Mesothelial cell of epicardium (in vitro differentiated cells): ENCODE measurements at places on chromosomes 3 and 15. TPM values are rescaled to one million over a fixed set of nuclear protein-coding genes. Genes with fewer than 3 reads are reported as not detected.

ATP8B4 gene
- 1.4 to 2.1 TPM (median 1.8 TPM) in 3 replicates for total RNA-seq

DNA sequence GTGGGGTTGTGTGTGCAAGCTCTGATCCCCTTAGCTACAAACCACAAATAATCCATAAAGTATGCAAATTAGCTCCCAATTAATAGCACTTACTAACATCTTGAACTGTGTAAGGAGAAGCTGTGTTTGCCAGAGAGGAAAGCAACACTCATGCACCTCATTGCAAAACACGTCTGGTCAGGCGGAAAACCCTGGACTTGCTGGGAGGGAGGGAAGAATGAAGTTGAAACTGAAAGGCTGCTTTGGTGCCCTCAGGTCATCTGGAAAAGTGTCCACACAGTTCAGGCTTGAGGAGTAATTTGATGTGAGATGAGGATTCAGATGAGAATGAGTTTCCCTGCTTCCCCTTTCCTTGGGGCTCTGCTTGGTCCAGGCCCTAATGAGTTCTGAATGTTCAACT, 185.5 kb upstream of the ANKRD28 start:
- no peaks in the 10 kb centered on the region for H3K27me3 ChIP-seq
- no peak overlapping the region for H3K27ac ChIP-seq
- no peak overlapping the region for H3K4me3 ChIP-seq

NME9 gene
- total RNA-seq: 0.34 to 1.1 TPM (median 0.44 TPM) in 3 replicates

GRCh38 chr3:149977386-149977785, 6.7 kb upstream of the PFN2 start:
- no peaks in the 10 kb centered on the region for H3K27me3 ChIP-seq
- DNase-seq: no peak
- H3K4me1 ChIP-seq: peaks cover 30% of the 10 kb centered on the region
- peak overlapping the region; percentile 32 for H3K27ac ChIP-seq

GRCh38 chr3:182795389-182795782, 2.1 kb downstream of the ATP11B start:
- H3K4me1 ChIP-seq: peaks cover 26% of the 10 kb centered on the region
- H3K4me3 ChIP-seq: peak overlapping the region; percentile 87
- no peak for DNase-seq
- no peaks in the 10 kb centered on the region for H3K36me3 ChIP-seq
- H3K27ac ChIP-seq: peak overlapping the region; percentile 90

DNA sequence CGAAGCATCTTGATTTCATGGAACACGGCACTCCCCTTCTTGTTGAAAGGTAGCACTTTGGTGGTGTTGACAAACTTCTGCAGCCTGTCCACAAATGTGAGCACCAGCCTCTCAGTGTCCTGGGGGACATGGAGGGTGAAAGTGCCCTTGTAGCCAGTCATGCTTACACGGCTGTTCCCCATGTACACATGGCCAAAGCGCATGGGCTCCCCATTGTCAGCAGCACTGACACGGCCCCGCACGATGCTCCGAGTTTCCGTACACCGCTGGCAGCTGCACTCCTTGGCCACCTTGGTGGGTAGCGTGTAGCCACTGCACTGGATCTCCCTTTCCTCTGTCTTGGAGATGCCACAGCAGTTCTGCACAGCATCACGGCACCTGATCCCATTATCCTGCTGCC, 12.7 kb downstream of the CILP start:
- H3K27ac ChIP-seq: no peak overlapping the region
- no peak overlapping the region for H3K4me3 ChIP-seq
- H3K4me1 ChIP-seq: peaks cover 6% of the 10 kb centered on the region
- DNase-seq: no peak
- no peaks in the 10 kb centered on the region for H3K36me3 ChIP-seq

DNA sequence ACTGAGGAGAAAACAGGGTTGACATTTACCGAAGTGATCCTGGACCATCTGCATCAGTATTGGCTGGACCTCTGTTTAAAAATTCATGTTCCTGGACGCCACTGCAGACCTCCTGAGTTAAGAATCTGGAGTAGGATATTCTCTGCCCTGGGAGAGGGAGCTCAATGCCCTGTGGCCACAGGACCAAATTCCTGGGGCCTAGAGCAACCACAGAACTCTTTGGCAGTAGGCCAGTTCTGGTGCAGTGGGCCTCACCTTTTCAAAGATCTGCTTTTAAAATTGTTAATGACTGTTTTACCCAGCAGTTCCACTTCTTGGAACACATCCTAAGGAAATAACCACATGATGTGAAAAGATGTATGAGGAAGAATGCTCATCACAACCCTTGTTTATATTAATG, 133.3 kb upstream of the ADPGK start:
- H3K4me1 ChIP-seq: peaks cover 14% of the 10 kb centered on the region
- peaks cover 7% of the 10 kb centered on the region for H3K27me3 ChIP-seq
- no peak overlapping the region for H3K27ac ChIP-seq
- DNase-seq: no peak
- no peaks in the 10 kb centered on the region for H3K36me3 ChIP-seq
- no peak overlapping the region for H3K4me3 ChIP-seq

DNA sequence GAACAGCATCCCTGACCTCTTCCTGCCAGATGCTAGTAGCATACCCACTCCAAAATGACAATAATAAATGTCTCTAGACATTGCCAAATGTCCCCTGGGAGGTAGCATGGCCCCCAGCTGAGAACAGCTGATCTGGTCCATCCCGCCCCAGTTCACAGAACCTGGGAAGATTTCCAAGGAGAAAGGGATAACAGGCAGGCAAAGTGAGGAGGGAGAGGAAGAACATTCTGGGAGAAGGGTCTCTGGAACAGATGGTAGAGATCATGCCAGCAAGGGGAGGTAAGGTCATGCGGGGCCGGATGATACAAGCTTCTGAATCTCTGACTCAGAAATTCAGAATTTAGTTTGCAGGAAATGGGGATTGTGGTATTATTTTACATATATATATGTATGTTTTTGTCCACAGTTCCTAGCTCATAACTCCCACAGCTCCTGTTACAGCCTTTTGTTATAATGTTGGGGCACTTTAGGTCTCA, 192.7 kb downstream of the SUCLG2 start:
- no peak for DNase-seq
- H3K36me3 ChIP-seq: no peaks in the 10 kb centered on the region
- peaks cover 10% of the 10 kb centered on the region for H3K4me1 ChIP-seq
- no peaks in the 10 kb centered on the region for H3K27me3 ChIP-seq
- H3K27ac ChIP-seq: no peak overlapping the region

SPATA12 gene
- total RNA-seq: not detected in 3 replicates

GRCh38 chr15:65287520-65287855, 805 bp upstream of the PARP16 start:
- no peaks in the 10 kb centered on the region for H3K27me3 ChIP-seq
- H3K27ac ChIP-seq: peak overlapping the region; percentile 84
- no peak for DNase-seq
- H3K4me3 ChIP-seq: peak overlapping the region; percentile 79

DNA sequence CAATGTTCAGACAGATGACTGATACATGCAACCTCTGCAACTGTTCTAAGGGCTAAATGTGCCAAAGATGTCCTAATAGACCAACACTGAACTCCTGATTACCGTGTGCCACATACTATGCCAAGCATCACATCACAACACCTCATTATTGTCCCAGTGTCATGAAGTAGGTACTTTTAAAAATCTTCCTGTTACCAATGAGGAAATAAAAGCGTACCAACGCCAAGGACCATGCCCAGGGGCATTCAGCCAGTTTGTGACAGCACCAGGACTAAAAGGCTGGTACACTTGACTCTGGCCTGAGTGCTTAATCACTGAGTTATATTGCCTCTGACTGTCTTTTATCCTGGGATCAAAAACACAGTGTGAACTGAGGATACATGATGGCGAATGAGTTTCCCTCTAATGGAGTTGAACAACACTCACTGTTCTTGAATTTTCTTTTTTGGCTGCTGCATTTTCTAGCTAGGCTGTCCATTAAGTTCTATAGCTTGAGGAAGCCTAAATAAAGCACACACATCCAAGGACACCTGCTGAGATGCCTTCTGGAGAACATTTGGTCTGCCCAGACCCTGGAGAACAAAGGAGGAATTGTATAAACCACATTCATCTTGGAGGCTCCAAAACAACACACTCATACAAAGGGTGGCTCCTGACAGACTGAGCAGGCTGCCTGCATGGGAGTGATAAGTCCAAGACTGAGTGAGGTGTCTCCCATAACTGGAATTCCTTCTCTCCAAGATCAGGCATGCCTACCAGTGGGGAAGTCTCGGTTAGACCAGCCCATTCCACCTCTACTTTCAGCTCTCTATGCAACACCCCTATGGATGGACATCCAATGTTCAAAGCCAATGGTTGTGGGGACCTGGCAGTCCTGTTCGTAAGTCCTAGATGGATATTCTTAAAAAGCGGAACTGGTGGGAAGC, 126.7 kb upstream of the PRICKLE2 start:
- peaks cover 75% of the 10 kb centered on the region for H3K4me1 ChIP-seq
- DNase-seq: no peak
- no peak overlapping the region for H3K4me3 ChIP-seq
- peak overlapping the region; percentile 89 for H3K27ac ChIP-seq

SAMMSON gene
- total RNA-seq: not detected in 3 replicates

DNA sequence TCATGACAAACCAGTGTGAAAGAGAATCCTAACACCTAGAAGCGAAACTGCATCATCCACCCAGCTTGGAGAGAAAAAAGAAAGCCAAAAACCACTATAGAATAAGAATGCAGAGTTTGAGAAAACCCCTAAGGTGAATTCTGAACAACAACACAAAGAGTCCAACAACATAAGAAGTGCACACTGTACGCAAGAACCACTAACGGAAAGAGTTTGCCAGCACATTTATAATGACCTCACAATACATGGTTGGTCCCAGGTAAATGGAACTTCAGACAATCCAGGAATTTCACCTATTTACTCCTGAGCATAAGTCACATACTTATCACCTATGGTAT, 128.3 kb upstream of the BHLHE40 start:
- H3K4me1 ChIP-seq: peaks cover 48% of the 10 kb centered on the region
- no peaks in the 10 kb centered on the region for H3K36me3 ChIP-seq
- H3K27me3 ChIP-seq: no peaks in the 10 kb centered on the region

DNA sequence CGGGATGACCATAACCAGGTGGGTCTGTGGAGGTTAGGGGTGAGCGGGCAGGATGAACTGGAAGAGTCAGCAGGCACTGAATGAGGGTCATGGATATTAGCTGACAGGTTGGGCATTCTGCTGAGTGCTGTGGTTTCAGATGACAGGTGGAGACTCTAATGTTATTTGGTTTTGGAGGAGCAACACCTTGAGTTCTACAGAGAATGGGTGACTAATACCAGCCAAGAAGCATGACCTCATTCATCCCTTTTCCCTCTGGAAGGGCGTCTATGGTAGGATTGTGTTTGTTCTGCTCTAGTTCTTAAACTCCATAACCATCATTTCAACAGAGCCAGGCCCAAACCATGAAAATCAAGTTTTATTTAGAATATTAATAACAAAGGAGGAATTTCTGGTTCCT, 550.7 kb upstream of the LMCD1 start:
- DNase-seq: no peak
- H3K27me3 ChIP-seq: no peaks in the 10 kb centered on the region
- H3K27ac ChIP-seq: no peak overlapping the region
- no peaks in the 10 kb centered on the region for H3K4me1 ChIP-seq
- no peak overlapping the region for H3K4me3 ChIP-seq

GRCh38 chr3:40350529-40350928, 36.5 kb upstream of the ENTPD3 start:
- no peaks in the 10 kb centered on the region for H3K36me3 ChIP-seq
- H3K4me3 ChIP-seq: no peak overlapping the region
- H3K4me1 ChIP-seq: no peaks in the 10 kb centered on the region
- DNase-seq: no peak

DNA sequence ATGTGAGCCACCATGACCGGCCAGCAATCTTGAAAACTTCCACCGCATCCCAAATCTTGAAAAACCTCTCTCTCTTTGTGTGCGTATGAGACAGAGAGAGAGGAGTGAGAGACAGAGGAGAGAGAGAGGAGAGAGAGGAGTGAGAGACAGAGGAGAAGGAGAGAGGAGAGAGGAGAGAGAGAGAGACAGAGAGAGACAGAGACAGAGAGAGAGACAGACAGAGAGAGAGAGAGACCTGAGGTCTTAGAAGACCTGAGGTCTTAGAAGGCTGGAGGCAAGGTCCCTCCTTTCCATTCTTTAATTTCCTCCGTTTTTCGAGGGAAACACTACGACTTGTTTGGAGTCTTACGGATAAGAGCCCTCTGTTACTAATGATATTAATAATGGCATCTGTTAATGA, 39.5 kb downstream of the TMEM40 start:
- H3K36me3 ChIP-seq: no peaks in the 10 kb centered on the region
- peak overlapping the region; percentile 83 for H3K27ac ChIP-seq
- no peaks in the 10 kb centered on the region for H3K27me3 ChIP-seq
- peak overlapping the region; percentile 55 for H3K4me3 ChIP-seq
- peaks cover 11% of the 10 kb centered on the region for H3K4me1 ChIP-seq

PPIP5K1 gene
- 53.2 to 61.5 TPM (median 56.0 TPM) in 3 replicates for total RNA-seq

MELTF gene
- 9.1 to 9.9 TPM (median 9.2 TPM) in 3 replicates for total RNA-seq

CCR5 gene
- total RNA-seq: not detected in 3 replicates

- H3K27ac ChIP-seq: peak overlapping the region; percentile 41
- H3K27me3 ChIP-seq: no peaks in the 10 kb centered on the region
- no peak for DNase-seq
- H3K4me1 ChIP-seq: peaks cover 23% of the 10 kb centered on the region
- peaks cover 3% of the 10 kb centered on the region for H3K36me3 ChIP-seq
- no peak overlapping the region for H3K4me3 ChIP-seq
These were observed 95.6 kb upstream of the LIPC start for GRCh38 chr15:58336161-58336560.

CLDN11 gene
- 153 to 168 TPM (median 164 TPM) in 3 replicates for total RNA-seq
